ENCODE measurements at places on chromosomes 13 and 19.

- peak; percentile 80 for ATAC-seq
These were observed 43.9 kb downstream of the SIAH3 start for GRCh38 chr13:45807520-45808099.

GRCh38 chr13:30905932-30906383 lies at the start of gene MEDAG:
MEDAG (plus strand) TSS chr13:30906271; CDS start chr13:30906516, 245 bp downstream.
- peak; percentile 83 for ATAC-seq

DNA sequence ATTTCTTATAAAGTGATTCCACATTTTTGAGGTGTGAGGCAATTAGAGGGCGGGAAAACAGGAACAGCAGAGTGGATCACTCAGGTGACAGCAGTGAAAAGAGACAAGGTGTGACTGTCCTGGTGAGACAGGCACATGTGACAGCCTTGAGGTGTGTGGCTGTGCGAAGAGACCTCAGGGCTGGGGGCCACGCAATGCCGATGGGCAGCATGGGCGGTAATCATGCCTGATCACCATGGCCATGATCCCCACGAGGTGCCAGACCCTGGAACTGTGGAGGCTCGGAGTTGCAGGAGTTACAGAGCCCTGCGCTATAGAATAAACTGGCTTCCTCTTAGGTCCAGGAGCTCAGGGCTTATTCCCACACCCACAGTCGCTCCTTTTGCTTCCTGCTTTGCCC lies 2.0 kb downstream of the SPACA6 start:
- no peak for ATAC-seq

DNA sequence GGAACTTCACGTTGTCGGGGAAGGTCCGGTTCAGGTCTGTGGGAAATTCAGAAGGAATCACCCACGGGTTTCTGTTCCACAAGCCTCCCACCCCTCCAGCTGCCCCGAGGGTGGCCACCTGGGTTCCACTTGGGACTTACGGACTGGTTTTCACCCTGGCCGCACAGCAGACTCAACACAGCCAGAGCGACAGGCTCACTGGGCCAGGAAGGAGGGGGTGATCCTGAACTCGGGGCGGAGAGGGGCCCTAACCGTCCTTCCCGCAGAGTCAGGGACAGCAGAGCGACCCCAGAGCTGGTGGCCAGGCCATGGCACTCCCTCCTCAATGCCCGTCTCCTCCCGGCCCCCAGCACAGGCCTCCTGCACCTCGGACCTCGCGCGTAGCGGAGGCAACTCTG lies 13.0 kb downstream of the GRTP1 start:
- ATAC-seq, result no peak

- no peak for ATAC-seq
These were observed 13.5 kb upstream of the F7 start for GRCh38 chr13:113091891-113092775.

GRCh38 chr13:52194184-52194868 lies 34.9 kb upstream of the NEK3 start:
- peak; percentile 98 for ATAC-seq

DNA sequence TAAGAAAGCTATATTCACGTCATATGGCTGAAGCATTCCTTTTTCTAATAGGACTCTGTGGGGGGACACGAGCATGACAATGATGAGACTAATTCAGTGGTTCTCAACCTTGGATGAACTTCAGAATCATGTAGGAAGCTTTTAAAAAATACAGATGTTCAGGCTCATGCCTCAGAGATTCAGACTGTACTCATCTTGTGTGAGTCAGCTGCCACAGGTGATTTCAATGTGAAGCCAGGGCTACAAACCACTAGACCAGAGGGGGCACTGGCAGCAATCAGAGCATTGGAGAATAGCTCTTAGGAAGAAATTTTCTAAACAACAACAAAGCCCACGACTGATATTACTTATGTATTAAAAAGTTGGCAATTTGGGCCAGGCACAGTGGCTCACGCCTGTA lies 91.7 kb downstream of the SERP2 start:
- peak; percentile 18 for ATAC-seq

DNA sequence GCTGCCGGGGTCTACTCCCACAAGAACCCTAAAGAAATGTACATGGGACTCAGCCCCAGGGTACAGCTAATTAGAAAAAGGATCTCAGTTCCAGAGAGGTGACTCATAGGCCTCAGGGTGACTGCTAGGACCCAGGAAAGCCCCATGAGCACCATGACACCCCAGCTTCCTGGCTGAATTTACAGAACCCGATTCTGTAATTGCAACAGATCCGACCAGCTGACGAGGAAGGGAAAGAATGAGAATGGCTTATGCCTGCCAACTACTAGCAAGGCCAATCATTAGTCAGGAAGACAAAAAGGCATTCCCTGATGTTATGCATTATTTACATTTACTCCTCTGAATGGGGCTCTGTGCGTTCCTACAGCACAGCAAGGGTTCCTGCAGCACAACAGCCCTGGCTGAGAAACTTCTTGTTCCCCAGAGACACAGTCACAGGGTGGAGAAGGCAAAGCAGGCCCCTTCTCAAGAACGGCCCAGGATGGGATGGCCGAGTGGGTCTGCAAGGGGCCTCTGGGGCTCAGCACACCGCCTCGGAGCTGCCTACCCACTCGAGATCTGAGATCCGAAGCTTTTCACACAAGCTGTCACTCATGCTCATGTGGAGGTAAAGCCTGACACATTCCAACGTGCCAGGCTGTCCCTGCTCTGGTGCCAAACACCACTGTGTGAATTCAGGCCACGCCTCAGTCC lies 27.2 kb downstream of the PBX4 start:
- peak; percentile 91 for ATAC-seq

GRCh38 chr19:31676271-31677004 lies 327.2 kb upstream of the TSHZ3 start:
- no peak for ATAC-seq

DNA sequence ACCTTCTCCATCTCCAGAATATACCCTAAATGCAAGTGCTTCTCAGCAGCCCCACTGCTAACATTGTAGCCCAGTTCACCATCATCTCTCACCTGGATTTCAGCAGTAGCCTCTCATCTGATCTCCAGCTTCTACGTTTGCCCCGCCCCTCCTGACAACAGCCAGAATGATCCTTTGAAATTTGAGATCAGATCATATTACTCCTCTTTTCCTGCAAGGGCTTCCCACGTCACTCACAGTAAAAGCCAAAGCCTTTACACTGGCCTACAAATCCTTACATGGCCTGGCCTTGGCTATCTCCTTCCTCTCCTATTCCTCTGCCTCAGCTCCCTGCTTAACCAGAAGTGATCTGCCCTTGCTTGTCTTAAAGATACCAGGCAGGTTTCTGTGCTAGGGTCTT lies 94.3 kb upstream of the NBEA start:
- no peak for ATAC-seq

Data from motor neuron (in vitro differentiated cells).